CD4-positive, alpha-beta memory T cell (primary cell): ENCODE measurements at places on chromosomes 16 and 17.

- DNase-seq = no peak
These were observed 17.6 kb downstream of the MEOX1 start for GRCh38 chr17:43644081-43644480.

- DNase-seq = no peak
These were observed 170.5 kb upstream of the MPHOSPH6 start for GRCh38 chr16:82340531-82340930.

DNA sequence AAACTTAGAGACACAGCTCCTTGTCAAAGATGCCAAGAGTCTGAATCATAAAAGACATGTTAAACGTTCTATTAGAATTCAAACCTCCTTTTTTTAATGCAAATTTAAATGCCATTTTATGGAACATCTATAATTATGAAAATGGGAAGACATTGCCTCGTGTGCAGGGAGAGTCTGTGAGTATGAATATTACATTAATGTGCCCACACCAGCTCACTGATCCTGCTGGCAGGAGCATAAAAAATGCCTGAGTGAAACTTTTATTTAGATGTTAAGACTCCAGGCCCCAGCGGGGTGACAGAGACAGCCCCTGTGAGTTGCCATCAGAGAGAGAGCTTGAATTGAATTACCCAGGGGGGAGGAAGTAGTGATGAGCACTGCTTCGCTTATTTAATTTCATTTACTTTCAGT lies 84.8 kb downstream of the SNX11 start:
- no peak for DNase-seq

GRCh38 chr17:65588181-65588808 lies 26.8 kb upstream of the AXIN2 start:
- DNase-seq = no peak

DNA sequence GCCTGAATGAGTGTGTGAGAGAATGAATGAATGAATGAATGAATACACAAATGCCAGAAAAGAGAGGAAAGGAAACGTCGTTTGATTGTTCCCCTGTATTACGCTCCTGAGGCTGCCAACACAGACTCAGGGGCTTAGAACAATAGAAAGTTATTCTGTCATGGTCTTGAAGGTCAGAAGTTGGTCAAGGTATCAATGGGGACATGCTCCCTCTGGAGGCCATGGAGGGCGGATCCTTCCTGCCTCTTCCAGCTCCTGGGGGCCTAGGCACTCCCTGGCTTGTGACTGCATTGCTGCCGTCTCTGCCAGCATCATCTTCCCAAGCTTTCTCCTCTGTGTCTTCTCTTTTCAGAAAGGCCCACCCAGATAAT lies 1.5 kb upstream of the SLC38A8 start:
- no peak for DNase-seq

DNA sequence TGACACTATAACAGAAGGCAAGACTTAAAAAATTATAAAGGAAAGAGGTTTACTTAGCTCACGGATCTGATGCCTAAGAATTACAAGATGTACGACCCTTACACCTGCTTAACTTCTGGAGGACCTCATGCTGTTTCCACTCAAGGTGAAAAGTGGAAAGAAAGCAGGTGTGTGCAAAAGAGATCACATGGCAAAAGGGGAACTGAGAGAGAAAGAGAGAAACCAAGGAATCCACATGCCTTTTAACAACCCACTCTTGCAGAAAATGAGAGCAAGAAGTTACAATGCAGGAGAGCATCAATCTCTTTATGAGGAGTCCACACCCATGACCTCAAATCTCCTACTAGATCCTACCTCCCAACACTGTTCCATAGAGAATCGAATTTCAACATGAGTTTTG lies 2382.2 kb downstream of the TP53TG3F start:
- no peak for DNase-seq

GRCh38 chr17:65799869-65800268 lies 238.4 kb upstream of the AXIN2 start:
- DNase-seq = no peak

DNA sequence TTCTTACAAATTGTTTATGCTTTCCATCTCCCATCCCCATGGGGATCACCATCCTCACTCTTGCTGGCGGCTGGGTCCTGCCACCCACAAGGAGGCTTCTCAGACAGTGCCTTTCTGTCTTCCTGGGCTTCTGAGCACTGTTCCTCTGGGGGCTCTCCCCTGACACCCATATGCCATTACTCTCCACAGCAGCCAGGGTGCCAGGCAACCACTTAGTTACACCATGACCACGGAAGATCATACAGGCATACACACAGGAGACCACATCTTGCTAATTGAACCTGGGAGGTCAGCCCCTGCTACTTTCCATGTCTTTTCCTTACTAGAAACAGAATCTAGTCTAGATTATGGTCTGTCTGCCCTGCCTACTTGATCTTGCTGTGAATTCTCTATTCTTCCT lies 27.7 kb upstream of the HS3ST2 start:
- DNase-seq = no peak

GRCh38 chr16:68972720-68973119 lies 129.4 kb downstream of the TANGO6 start:
- no peak for DNase-seq

DNA sequence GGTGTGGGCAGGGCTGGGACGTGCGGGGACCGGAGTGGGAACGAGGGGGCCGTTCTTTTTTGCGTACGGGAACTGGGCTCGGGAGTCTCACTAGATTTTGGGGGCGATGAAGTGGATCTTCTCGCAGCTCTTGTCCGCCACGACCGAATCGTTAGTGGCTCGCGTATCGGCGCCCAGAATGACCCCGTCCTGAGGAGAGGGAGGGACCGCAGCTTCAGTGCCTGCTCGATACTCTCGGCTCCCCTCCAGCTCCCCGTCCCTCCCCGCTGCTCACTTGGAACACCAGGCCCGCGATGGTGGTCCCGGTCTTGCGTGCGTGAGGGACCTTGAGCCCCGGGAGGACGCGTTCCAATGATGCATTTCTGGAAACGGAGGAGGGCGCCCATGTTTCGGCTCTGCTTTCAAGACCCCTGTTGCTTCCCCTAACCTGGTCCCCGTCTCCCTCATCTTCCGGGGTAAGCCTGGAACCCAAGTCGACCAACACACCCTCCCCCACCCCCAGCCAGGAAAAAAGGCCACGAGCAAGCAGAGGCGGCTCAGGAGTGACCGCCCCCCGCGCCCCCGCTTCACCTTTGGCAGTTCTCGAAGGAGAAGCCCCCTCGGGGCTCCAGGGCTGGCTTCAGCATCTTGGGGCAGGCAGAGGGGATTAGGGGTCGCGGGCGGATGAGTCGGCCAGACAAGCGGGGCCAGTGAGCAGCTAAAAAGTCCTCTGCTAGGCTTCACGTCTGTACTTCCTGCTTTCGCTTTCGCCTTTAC lies at the start of gene PSMB10:
Gene PSMB10 (minus strand): TSS at position 727 of the 756 bp plus-strand sequence. CDS start 101 bp downstream, at position 626.
- DNase-seq = peak; percentile 82

DNA sequence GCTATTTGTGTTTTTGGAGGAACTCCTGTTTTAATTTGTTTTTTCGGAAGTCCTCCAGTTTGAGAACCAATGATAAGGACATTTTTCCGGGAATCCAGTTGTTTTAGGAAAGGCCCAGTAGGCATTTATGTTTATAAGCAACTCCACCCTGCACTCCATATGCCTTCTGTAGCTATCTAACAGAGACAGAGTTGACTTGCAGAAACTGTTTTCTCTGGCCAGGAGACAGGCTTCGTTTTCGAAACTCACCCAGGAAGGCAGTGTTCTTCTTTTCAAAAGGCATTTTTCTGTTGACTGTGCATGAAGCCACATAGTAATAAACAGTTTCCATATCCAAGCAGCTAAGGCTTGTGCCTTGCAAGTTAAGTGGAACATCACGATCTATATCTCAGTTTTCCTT lies 587.1 kb downstream of the WWOX start:
- no peak for DNase-seq

DNA sequence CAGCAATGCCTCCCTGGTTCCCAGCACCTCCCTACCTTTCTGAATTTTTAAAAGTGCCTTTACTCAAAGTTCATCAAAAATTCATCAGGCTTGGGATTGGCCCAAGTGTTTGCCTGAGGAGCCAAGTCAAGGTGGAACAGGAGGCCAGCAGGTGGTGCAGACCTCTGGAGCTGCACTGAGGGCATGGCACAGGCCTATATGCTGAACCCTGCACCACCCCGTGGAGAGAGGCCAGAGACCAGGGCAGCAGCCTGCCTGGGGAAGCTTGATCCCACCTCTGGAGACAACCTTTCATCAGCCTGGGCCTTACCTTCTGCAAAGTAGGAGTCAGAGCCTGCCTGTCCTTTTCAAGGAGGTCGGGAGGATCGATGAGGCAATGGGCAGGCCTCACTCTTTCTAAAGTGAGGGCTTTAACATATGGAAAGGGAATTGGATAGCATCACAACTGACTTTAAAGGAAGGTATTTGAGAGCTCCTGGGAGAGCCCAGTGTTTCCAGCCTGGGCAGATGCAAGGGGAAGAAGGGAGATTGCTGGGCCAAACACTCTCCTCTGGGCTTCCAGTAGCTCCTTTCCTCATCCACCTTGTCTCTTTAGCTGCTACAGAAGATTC lies 31.8 kb upstream of the TMEM132E start:
- DNase-seq = no peak

GRCh38 chr16:84827897-84828296 lies 8.1 kb downstream of the CRISPLD2 start:
- DNase-seq = no peak

GRCh38 chr17:7523033-7523432 lies 25.8 kb upstream of the TNFSF12 start:
- DNase-seq = peak; percentile 43

DNA sequence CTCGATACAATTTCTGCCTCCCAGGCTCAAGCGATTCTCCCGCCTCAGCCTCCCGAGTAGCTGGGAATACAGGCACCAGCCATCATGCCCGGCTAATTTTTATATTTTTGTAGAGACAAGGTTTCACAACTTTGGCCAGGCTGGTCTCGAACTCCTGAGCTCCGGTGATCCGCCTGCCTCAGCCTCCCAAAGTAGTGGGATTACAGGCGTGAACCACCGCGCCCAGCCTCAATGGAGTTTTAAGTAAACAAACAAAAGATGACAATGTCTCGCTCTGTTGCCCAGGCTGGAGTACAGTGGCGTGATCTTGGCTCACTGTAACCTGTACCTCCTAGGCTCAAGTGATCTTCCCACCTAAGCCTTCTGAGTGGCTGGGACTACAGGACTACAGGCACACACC lies 52.6 kb upstream of the TRAP1 start:
- DNase-seq = no peak

DNA sequence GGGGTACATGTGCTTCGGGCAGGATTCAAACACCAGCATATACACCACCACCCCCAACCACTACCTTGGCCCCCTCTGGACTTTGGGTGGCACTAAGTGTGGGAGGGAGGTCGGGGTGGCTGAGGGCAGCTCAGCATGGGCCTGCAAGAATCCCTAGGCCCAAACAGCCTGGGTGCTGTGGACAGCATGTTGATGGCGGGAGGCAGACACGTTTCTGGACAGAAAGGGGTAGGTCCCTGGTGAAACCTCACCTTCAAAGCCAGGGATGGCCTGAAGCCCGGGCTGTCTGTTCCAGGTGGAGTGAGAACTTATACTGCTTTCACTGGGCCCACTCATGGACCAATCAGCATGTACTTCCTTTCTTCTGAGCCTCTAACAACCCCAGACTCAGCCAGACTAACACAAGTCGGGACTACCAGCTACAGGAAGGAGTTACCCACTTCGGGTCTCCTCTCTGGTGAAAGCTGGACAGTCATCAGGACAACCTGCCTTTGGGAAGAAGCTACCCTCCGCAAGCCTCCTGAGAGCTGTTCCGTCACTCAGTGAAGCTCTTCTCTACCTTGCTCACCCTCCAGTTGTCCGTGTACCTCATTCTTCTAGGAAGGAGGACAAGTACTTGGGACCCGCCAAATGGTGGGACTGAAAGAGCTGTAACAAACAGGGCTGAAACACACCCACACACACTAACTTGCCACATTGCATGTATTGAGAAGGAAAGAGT lies 203.0 kb downstream of the CPPED1 start:
- DNase-seq = no peak

GRCh38 chr17:17567631-17568030 lies 23.9 kb downstream of the PEMT start:
- no peak for DNase-seq

GRCh38 chr17:68514831-68515635 lies 2.8 kb downstream of the PRKAR1A start:
- DNase-seq = no peak

DNA sequence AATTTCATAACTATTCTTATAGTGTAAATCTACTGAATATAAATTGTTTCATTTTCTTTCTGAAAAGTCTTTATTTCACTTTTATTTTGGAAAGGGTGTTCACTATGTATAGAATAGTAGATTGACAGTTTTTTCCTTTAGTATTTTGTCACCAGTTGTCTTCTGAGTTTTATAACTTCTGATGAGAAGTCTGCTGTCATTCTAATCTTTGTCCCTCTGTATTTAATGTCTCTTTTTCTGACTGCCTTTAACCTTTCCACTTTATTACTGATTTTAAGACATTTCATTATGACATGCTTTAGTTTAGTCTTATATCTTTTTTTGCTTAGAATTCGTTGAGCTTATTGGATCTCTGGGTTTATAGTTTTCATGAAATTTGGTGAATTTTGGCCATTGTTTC lies 166.9 kb downstream of the FTO start:
- DNase-seq = no peak

DNA sequence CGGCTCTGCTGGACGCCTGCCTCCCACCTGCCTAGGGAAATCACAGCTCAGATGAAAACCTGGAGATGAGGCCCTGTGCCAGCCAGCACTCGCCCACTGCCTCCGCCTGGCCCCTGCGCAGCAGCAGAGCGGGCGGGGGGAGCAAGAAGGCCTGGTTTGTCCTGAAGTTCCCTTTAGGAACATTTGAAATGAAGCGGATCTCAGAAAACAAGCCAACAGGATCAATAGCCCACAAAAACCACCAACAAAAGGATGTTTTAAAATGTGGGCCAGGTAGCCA lies 48.0 kb downstream of the RBFOX3 start:
- DNase-seq = no peak

DNA sequence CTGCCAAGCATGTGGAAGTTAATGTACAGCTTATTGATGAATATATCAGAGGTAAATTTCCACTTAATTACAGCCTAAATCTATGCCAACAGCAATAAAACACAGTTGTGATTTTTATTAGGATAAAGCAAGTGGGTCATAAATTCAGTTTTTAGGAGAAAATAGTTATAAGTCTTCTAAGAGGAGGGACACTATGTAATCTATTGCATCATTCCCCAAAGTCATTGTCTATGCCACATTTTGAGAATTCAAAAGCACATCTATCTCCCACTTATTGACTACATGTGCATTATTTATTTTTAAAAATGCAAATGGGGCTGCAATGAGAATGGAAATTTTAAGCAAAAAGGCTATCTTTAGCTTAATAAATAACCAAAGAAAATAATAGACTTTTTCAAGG lies 23.7 kb upstream of the NSRP1 start:
- DNase-seq = no peak
